Tracheal epithelial cell (primary cell): ENCODE measurements at places on chromosomes 1 and 21. TPM values are rescaled to one million over a fixed set of nuclear protein-coding genes. Genes with fewer than 3 reads are reported as not detected.

Gene S100B
- not detected in 2 replicates for total RNA-seq

Gene TMEM82
- total RNA-seq, result not detected in 2 replicates

Gene KIF21B
- total RNA-seq, result 2.2 and 4.0 TPM in 2 replicates

Gene ETNK2
- total RNA-seq, result 24.3 and 96.3 TPM in 2 replicates

Gene FCN3
- 0.43 TPM in 1 of 2 replicates, not detected in the other for total RNA-seq

Gene SPATA46
- not detected in 2 replicates for total RNA-seq

Gene TGFB2
- 3.8 and 10.6 TPM in 2 replicates for total RNA-seq

Gene LRRC7
- total RNA-seq, result not detected in 2 replicates
